ENCODE measurements at places on chromosomes 11 and 22. TPM values are rescaled to one million over a fixed set of nuclear protein-coding genes. Genes with fewer than 3 reads are reported as not detected.

The CRYBB3 gene
- 0.48 TPM for total RNA-seq

The VSIG10L2 gene
- total RNA-seq, result not detected

The RASD2 gene
- total RNA-seq, result 4.2 TPM

The GUCD1 gene
- 188 TPM for total RNA-seq
